Activated CD8-positive, alpha-beta memory T cell treated with anti-CD3 and anti-CD28 coated beads for 24 hours (primary cell): ENCODE measurements at places on chromosomes 1 and 21.

DNA sequence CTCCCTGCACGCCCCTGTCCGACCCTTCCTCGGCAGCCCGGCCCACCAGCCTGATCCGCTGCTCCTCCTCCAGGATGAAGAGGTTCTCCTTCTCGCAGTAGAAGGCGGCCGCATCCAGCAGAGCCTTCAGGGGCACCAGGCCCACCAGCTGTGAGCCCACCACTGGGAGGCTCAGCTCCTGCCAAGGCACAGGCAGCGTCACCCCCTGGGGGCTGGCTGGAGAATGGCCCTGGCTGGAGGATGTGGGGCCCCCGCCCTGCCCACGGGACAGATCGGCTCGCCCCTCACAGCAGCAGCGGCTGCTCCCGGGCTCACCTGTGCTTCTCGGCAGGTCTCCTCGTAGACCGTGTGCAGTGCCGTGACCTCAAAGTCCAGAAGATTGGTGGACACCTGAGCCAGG lies 5.3 kb downstream of the FTCD start:
- no peak for DNase-seq

GRCh38 chr1:228109962-228110488 lies 926 bp upstream of the MRPL55 start:
- DNase-seq, result no peak

- no peak for DNase-seq
These were observed 90.1 kb downstream of the PRDM16 start for GRCh38 chr1:3159121-3159520.

GRCh38 chr21:45987121-45987711 lies 5.6 kb downstream of the COL6A1 start:
- no peak for DNase-seq

DNA sequence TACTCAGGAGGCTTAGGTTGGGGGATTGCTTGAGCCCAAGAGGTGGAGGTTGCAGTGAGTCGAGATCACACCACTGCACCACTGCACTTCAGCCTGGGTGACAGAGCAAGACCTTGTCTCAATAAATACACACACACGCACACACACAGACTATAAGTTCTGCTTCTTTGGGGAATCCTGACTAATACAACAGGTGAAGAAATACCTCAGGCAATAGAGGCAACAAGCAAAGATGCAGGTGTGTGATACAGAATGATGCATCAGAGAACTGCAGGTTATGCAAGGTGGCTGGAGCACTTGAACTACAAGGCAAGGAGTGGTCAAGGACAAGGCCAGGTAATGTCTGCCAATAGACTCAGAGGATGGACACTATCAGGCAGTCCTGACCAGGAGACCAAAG lies 117.6 kb upstream of the ZNF678 start:
- no peak for DNase-seq
